ENCODE measurements at places on chromosomes 13 and 19.

DNA sequence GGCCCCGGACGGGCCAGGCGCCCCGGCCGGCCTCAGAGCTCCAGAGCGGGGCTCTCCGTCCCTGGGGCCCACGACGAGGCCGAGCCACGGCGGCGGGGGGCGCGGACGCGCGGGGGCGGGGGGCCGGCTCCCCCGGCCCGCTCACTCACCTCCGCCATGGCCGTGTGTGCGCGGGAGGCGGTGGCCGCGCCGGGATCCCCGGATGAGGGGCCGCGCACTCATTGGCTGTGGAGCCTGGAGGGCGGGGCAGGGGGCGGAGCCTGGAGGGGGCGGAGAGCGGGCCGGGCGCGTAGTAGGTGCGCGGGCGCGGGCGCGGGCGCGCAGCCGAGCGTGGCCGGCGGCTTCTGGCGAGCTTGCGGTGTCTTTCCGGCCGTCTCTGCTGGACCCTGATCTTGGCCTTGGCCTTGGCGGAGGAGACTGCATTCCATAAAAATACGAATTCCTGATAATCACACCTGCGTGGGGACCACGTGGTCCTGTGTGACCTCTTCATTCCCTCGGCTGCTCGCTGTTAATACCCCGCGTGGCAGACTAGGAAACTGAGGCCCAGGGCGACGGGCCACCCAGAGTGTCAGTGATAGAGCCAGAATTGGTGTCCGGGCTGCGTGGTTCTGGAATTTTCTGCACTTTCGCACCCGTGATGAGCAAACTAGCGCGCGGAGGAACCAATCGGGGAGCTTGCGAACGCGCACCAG, at the start of gene MIER2:
Gene MIER2, minus strand, starts transcription at position 172 of the 695 bp plus-strand sequence. Its CDS starts 14 bp downstream, at position 158.
- DNase-seq, result peak; percentile 84

GRCh38 chr13:110070511-110071120, 236.3 kb downstream of the COL4A1 start:
- no peak for DNase-seq

DNA sequence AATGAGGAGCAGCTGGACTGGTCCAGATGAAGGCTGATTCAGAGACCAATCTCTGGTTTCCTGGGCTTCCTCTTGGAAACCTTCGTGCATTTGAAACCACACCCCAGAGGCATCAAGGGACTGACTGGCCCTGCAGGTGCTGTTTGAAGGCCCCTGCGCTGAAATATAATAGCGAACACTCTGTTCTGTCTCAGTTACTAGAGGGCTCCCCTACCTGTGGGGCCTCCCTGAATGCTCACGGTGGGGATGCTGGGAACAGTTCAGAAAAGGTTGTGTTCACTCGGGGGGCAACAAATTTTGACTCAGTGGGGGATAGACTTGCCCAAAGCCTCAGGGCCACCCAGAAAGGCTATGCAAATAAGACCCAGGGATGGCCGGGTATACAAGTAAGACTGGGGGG, 6.4 kb downstream of the CCDC8 start:
- no peak for DNase-seq

DNA sequence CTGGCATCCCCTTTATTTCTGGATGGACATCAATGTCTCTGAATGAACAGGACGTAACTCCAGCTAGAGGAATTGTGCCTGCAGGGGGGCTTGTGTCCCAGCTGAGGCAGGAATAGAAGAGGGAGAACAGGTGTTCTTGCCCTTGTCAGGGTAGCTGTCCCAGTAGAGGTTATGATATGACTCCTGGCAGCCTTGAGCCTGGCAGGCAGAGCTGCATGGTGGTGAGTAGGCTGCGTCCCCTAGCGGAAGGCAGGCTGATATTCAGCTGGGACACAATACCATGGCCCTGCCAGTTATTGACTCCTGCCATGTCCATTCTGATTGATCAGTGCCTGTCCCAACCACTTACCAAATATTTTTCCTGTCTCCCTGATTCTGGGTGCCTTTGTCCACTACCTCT, 197.2 kb downstream of the RAP2A start:
- DNase-seq, result no peak

GRCh38 chr13:35499676-35500075, 23.2 kb upstream of the MAB21L1 start:
- DNase-seq, result no peak

- no peak for DNase-seq
Measured at GRCh38 chr13:35714588-35715377, 238.3 kb upstream of the MAB21L1 start.

DNA sequence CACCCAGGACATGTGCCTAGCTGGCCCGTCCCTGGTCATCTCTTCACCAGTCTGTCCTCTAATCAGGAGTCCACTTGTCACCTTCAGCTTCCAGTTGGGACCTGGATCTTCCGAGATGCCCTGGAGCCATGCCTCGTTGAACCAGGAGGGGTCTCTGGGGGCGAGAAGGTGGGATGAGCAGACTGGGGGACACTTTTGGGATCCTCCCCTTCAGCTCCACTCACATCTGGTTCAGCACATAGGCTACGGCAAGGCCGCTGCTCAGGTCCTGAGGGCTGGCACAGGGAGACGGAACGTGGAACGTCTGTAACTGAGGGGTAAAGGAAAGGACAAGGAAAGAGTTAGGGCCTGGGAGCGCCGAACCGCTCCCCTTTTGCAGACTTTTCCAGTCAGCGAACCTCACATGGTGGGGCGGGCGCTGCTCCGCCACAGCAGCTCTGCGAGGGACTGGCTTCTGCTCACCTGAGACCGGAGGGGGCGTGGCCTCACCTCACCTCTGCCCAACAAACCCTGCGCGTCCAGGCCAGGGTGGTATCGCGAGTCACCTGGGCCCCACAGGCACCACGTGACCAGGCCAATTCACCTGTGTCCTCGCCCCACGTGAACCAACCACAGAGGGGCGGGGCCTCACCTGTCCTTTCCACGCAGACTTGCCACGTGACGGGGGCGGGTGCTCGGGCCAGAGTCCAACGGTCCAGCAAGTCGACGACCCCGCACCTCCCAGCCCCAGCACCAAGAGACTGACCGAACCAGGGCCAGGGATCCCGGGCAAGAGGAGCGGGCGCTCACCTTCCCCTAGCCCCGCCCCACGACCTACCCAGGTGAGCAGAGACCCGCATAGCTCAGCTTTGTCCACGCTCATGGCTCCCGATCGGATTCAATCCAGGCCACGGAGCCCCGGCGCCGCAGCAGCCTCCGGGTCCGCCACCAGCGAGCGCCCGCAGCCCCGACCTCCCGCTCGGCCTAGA, at the start of gene HOOK2:
Gene HOOK2, minus strand, starts transcription at position 965 of the 968 bp plus-strand sequence. Its CDS starts 103 bp downstream, at position 862.
- DNase-seq, result no peak

DNA sequence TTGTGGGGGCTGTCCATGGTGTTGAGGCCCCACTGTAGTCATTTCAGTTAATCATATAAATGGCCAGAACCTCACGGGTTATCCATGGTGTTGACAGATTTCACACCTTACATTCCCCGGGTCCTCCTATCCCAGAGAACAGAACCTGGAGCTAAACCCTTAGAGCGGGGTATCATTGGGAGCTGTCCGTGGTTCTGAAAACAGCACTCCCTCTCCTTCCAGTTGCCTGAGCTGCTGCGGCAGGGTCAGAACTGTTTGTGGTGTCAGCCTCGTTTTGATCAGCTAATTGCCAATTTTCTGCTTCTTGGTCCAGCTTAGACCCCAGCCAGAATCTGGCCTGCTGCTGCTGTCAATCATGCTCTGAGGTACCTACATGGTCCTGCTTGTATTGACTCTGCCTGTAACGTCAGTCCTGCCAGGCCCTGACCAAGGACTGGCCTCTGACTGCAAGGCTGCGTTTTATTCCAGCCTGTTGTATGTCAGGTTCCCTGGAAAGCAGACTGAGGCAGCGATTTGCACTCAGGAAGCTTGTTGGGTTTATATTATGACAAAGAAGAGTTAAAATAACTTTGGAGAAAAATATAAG, 55.8 kb upstream of the KCTD15 start:
- DNase-seq, result peak; percentile 2

DNA sequence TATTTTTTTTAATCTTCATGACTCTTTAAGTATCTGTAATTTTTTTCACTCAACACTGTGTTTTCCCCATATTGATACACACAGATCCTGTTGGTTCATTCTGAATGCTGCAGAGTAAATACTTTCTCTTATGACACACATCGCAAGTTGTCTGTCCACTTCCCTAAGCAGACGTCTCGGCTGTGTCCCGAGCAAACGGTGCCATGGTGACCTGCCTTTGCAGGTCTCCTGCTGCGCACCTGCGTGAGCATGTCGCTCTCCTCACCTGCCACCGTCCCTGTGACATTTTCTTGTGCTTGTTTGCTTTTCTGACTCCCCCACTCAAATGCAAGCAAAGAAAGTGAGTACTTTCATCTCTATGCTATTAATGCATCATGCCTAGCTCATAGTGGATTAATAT, 57.8 kb downstream of the CCDC70 start:
- DNase-seq, result no peak

DNA sequence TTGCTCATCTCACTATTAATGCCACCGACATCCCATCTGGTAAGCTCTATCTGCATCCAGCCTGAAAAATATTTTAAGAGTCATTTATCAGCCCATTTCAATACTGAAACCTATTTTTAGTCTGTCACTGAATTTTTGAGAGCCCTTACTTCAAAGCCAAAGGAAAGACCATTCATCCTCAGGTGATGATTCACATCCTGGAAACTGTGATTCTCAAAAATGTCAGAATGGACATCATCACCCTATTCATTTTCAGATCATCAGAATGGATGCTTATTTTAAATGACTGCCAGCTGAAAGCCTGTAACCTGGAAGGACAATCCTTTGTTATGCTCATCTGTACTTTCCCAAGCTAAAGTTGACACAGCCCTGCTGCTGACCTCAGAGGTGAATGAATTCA, 27.0 kb downstream of the TNFSF11 start:
- DNase-seq, result no peak

GRCh38 chr13:24042710-24043440, 117.6 kb upstream of the SPATA13 start:
- DNase-seq, result no peak

- no peak for DNase-seq
Measured at GRCh38 chr13:100112186-100112838, 23.4 kb downstream of the PCCA start.

DNA sequence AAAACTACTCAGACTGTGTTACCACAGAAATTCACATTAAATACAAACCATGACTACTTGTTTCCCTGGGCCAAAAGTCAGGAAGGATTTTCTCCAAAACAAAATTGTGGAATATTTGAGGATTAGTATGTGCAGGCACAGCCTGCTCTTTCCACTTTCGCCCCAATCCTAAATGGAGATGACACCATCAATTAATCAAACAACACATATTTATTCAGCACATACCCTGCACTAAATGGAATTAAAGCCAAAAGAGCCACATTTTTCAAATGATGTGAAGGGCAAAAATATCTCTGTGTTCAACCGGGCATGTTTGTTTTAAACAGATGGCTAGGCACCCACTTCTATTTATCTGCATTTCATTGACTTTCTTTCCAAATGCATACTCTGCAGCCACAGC, 523.1 kb downstream of the DCT start:
- no peak for DNase-seq

GRCh38 chr13:113646376-113646775, 11.6 kb downstream of the ATP4B start:
- no peak for DNase-seq

- DNase-seq, result no peak
Measured at GRCh38 chr13:42328672-42329071, 56.7 kb downstream of the AKAP11 start.

- DNase-seq, result peak; percentile 47
Measured at GRCh38 chr19:55484593-55485438, at the start of gene NAT14. TSS of gene NAT14 (plus strand) at chr19:55485188. CDS start at chr19:55485709, 521 bp downstream.

GRCh38 chr19:47719047-47719859, 6.0 kb downstream of the EHD2 start:
- no peak for DNase-seq

DNA sequence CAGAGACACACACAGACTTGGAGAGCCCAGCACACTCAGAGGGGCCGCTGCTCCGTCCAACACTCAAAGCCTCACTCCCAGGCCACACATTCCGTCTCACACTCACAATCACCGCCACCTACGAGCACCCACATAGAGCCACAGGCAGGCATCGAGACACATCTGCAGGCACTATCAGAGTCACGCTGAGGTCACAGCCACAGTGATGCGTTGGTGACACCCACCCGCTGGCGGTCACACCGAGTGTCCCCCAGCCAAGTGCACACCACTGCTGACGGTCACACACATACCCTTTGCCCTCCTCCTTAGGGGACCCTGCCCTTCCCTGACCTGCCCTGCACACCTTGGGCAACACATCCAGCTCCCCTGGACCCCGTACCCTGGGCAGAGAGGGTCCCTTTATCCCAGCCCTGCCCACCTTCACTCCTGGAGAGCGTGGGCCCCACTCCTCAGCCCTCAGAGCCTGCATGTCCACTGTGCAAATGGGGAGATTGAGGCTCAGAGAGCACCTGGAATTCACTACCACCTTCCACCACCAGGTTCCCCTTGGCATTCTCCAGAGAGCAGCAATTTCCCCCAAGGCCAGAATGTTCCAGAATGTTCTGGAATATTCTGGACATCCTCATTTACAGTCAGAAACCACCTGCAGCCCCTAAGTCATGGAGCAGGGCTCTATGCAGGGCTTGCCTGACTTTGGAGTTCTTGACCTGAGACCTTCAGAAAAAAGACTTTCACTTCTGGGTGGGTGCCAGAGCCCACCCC, 5.4 kb downstream of the FUT5 start:
- no peak for DNase-seq

DNA sequence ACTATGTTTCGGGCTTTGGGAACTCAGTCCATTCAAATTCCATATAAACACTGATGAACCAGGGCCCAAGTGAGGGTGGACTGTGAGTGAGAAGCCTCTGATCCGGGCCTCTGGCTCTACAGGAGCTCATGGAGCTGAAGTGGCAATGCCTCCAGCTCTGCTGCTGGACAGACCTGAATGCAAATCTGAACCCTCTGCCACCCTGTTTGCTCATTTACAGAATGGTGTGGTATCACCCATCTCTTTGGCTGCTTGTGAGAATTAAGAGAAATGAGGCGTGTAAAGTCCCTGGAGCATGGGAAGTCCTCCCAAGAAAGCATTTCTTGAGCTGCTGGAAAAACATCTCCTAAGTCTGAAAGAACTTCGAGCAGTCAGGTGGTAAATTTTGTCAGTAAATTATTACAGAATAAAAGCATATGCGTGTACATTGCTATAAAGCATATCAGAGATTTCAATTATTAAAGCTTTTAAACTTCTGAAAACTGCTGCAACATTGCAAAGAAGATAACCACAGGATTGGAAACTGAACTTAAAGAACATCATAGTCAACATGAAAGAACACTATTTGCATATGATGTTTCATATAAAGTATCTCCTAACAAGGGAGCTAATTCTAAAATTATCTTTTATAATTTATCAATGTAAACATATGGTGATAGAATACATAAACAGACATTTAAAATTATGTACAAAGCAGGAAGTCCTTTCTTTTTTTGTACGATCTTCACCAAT, 369.0 kb downstream of the UQCRFS1 start:
- no peak for DNase-seq
